ENCODE measurements at places on chromosomes 13 and 19.

- no peak for DNase-seq
Measured at GRCh38 chr19:17113127-17113785, 37.7 kb downstream of the MYO9B start.

GRCh38 chr19:5172859-5173630 lies 167.6 kb downstream of the PTPRS start:
- peak; percentile 79 for DNase-seq

GRCh38 chr13:31263346-31263745 lies 63.6 kb downstream of the B3GLCT start:
- DNase-seq = no peak

GRCh38 chr13:96662036-96662435 lies 332.2 kb downstream of the OXGR1 start:
- no peak for DNase-seq

DNA sequence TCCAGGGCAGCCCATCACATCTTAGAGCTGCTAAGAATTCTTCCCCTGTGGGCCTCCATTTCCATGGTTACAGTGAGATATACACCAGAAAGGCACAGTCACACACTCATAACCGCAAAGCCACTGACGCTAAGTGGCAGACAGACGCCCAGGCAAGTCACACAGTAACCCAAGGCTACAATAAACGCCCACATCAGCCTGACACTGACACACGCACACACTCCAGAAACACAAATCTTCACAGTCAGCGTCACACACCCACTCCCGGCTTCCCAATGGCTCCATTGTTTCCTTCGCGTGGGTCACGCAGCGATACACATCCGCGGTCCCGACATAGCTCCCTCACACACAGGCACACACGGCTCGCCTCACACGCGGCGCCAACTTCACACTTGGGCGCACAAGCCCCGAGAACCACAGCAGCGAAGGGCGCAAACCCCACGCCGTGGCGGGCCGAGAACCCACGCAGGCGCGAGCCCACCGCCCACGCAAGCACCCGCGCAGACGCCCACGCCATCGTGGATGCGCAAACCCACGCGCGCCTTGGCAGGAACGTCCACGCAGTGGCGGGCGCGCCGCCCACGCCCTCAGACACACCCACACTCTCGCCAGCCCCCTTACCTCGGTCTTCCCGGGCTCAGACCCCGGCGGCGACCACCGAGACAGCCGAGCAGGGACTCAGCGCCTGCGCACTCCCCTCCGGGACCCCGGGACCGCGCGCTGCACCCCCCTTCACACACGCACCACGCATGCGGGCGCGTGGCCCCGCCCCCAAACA lies at the start of gene ZNF667:
ZNF667 (minus strand) TSS at position 695 of the 778 bp plus-strand sequence. CDS start 14,975 bp downstream, outside the sequence.
- no peak for DNase-seq

GRCh38 chr13:106517109-106517847 lies 18.2 kb downstream of the EFNB2 start:
- no peak for DNase-seq

DNA sequence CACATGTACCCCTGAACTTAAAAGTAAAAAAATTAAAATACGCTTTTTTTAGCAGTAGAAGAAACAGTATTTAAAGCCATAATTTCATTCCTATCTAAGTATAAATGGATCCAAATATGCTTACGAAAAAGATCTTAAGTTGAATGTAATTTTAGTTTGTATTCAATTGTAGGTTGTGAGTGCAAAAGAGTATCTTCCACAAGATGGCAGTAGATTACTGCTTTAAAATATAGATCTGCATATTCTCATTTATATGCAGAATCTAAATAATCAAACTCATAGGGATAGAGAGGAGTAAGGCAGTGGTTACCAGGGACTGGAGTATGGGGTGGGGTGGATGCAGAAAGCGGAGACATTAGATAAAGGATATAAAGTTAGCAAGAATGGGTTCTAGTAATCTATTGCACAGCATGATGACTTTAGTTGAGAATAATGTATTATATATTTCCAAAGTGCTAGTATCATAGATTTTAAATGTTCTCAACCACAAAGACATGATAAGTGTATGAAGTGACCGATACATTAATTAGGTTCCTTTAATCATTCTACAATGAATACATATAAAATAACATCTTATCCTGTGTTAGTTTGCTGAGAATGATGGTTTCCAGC lies 14.2 kb downstream of the OR7A17 start:
- no peak for DNase-seq

DNA sequence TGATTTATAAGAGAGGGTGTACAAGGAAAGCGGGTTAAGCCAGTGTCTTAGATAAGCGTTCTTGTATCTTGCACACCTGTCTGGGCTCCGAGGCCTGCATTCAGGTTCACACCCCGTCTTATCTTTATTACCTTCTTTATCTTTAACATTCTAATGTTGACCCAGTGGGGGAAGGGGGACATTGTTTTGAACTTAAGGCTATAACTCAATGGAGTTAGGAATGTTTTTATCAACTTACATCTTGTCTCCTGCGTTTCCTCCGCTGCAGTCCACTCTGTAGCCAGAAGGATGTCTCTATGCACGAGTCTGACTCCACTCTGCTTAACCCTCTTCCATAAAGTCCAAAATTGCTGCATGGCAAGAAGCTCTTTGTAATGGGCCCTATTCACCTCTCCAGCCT lies 71.2 kb downstream of the FGF9 start:
- DNase-seq = no peak

- DNase-seq = no peak
Measured at GRCh38 chr13:79090552-79091124, 315.4 kb downstream of the RBM26 start.

DNA sequence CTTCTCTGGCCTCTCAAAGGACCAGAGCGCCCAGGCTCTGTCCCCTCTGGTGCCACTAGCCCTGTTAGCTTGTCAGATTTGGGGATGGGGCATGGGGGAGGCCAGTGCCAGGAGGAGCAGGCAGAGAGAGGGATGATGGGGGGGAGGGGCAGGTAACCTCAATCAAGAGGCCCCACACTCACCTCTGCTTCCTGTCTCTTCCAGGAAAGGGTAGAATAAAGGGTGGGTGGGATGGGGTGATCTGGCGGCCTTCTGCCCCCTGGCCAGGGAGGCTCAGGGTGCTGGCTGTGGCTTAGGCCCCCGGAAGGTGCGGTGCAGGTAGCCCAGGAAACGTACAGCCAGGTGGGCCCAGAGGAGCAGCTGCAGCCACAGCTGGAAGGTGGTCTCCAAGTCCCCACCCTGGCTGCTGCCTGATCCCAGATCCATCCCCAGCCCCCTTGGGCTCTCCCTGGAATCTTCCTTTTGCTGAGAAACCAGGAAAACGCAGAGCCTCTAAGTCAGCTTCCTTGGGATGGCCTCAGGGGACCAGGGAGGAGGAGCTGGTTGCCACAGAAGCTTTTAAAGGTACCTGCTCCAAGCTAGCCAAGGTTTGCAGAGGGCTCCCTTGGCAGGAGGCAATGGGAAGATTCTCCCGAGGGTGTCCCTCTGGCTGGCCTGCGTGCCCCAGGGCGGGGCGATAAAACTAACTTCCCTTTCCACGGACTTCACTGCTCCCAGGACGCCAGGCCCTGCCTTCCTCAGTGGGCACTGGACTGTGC lies 5.3 kb downstream of the PRKACA start:
- no peak for DNase-seq

- no peak for DNase-seq
Measured at GRCh38 chr13:31179754-31180153, 18.1 kb upstream of the HSPH1 start.

- DNase-seq = no peak
Measured at GRCh38 chr19:36527341-36527740, 730 bp downstream of the ZNF260 start.

DNA sequence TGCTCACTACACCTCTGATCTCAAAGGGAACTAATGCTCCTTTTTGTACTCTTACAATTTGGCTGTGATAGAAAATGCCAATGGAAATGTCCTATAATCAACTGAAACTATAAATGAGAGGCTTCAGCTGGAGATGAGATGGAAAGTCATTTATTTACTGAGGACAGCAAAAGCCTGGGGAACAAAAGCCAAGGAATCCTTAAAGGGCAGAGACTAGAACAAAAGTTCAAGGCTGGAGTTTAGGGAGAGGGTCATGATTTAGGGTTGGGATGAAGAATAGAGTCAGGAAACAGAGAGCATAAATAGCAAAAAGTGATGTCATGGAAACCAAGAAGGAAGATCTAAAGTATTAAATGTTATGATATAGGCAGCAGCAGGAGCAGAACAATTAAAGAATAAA lies 401.1 kb downstream of the FGF14 start:
- no peak for DNase-seq

- DNase-seq = no peak
Measured at GRCh38 chr13:43132257-43132656, 108.9 kb downstream of the DNAJC15 start.

GRCh38 chr19:15404097-15404779 lies 14.6 kb downstream of the AKAP8L start:
- DNase-seq = no peak

GRCh38 chr19:46974181-46974580 lies 45.5 kb upstream of the NPAS1 start:
- no peak for DNase-seq

DNA sequence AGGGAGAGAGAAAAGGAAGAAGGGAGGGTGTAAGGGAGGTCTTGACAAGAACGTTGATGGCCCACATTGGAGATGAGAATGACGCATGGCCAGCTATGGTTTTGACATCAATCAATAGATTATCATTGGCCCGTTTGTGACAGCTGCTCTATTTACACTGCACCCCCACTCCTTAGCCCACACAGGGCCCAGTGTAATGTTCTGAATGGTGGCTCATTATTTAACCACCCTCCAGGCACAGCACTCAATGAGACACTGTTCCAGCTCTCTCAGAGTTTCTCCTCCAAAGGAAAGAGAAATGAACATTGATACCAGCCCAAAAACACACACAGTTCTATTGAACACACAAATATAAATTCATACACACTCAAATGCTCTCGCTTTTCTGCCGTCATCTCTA lies 173.0 kb upstream of the IPO5 start:
- no peak for DNase-seq

DNA sequence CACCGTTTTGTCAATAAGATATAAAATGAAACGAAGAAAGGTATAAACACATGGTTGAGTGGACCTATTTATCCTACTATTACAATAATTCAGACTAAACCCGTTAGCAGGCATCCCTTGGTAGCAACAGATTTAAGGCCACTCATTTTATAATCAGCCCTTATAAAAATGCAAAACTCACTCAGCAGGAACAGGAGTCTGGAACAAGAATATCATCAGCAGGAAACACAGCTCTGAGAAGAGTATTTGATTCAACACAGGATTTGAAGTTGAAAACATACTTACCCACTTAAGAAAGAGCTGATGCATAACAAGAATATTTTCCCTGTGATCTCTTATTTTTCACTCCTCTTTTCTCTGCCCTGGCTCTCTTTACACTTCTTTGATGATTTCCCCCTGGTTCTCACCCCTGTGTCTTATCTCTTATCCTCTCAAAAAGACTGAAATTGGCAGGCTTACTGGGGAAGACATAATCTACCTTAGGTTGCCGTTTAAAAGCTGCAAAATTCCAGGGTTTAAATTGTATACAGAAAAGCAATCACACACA lies 1722.7 kb downstream of the SLITRK5 start:
- no peak for DNase-seq

DNA sequence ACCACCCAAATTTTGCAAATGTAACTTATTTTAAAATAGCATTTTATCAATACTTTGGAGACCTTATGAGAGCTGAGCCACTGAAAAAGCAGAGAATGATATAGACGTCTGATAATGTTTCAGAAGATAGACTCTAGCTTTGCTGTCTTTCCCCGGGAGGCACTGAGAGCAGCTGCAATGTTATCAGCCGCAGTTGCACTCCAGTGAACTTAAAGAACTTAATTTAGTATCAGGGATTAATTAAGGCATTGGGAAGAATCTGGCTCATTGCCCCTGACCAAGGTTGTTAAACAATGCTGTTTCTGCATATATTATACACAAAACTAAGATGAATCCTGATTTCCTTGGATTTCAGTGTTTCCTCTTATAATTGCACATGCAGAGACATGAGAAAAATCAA lies 75.7 kb upstream of the SGCG start:
- DNase-seq = no peak

DNA sequence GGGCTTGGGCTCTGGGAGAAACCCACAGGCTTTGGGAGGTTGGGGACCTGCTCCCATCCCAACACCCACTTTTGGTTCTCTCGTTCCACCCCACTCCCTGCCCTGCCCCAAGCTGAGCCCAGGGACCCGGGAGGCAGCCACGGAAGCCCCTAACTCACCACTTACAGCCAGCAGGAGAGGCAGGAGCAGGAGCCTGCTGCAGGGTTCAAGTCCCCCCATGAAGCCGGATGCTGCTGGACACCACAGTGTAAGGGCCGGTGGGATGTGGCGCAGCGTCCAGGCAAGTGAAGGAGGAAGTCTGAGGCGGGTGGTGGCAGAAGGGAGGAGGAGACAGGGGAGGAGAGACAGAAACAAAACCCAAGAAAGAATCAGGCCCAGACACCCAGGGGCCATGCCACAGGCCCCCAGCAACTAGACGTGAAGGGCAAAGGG lies at the start of gene TYROBP:
TYROBP (minus strand) TSS at position 286 of the 432 bp plus-strand sequence; CDS start at position 219, 67 bp downstream.
- DNase-seq = no peak

DNA sequence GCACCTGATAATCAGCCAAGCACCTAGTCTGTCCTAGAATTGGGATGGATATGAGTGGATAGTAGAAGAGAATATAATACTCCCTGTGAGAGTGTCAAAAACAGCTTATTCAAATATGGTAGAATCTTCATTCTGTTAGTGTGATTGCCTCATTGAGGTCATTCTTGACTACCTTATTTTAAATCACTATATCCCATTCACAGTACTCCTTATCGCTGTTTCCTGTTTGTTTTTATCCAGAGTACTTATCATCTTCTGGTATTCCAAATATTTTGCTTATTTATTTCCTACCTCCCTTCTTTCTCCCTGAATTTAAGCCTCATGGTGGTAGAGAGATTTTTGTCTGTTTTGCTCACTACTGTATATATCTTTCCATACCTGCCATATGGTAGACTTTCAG lies 9.9 kb downstream of the NDFIP2 start:
- no peak for DNase-seq

- DNase-seq = no peak
Measured at GRCh38 chr13:87129602-87130300, 541.4 kb upstream of the SLITRK5 start.

All from ascending aorta (tissue), 2 donors.